Omental fat pad (tissue), 4 donors: ENCODE measurements at places on chromosomes 4 and X. TPM values are rescaled to one million over a fixed set of nuclear protein-coding genes. Genes with fewer than 3 reads are reported as not detected.
A peak's percentile ranks its signal among the peaks of the same experiment; 100 is the strongest.

- DNase-seq, result no peak
These were observed 42.8 kb downstream of the TENM3 start for GRCh38 chr4:182286035-182286434.

The CCKAR gene
- not detected for total RNA-seq

The MAGEA2B gene
- not detected for total RNA-seq

GRCh38 chr4:15744016-15744545 is 34.0 kb upstream of the CD38 start:
- no peak for DNase-seq

- DNase-seq, result no peak
These were observed 563.5 kb downstream of the PCDH7 start for GRCh38 chr4:31283679-31284078.

- no peak for DNase-seq
These were observed 17.1 kb upstream of the ARHGAP10 start for GRCh38 chr4:147714575-147715401.

DNA sequence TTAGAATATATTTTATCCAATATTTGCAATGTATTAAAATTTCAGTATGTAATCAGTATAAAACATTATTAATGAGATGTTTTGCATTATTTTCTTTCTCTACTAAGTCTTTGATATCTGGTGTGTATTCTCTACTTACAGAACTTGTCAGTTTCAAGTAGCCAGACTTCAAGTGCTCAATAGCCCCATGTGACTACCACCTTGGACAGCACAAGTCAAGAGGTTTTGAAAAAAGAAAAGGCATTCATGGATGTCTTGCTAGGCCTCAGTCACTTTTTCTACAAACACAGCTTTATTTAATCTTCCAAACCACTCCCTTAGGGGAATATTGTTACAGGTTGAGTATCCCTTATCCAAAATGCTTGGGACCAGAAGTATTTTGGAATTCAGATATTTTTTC is 189.4 kb downstream of the QDPR start:
- no peak for DNase-seq

DNA sequence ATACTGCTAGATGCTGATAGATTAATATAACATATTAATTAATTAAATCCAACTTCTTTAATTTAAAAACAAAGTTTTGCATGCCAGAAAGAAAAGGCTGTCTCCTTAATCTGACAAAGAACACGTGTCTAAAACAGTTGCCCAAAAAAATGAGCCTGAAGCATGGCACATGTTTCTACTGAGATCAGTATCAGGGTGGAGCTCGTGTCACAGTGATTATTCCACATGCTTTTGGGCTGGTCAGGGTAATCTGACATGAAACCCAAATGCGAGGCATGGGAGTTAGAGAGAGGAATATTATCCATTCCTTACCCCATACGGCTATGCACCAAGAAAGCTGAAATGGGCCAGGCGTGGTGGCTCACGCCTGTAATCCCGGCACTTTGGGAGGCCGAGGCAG is 79.4 kb upstream of the ADRA2C start:
- no peak for DNase-seq

The PDZD4 gene
- total RNA-seq, result 1.9 TPM

DNA sequence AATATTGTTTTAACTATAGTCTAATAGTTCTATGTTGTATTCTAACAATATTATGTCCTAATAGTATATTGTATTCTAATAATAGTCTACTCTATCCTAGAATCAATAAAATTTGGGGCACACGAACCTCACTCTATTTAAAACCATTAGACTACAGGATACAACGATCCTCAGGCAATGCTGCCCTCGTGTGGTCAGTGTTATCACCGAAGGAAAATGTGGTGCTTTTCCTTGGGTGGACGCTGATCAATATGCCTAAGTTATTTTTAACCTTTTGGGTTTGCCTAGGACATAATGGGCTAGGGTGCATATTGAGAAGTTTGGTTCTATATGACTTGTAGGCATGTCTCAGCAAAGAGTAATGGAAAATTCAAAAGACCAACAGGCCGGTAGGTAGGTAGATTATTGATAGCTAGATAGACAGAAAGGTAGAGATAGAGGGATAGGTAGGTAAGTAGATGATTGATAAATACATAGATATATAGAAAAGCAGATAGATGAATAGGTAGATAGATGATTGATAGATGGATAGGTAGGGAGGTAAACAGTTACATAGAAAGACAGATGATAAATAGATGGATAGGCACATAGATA is 75.1 kb downstream of the PRKX start:
- peak; percentile 37 for DNase-seq
